HepG2 (cell line): ENCODE measurements at places on chromosomes 5 and 9.

- peak; percentile 89 for DNase-seq
Observed at GRCh38 chr9:94867281-94867841, 140.9 kb downstream of the AOPEP start.

DNA sequence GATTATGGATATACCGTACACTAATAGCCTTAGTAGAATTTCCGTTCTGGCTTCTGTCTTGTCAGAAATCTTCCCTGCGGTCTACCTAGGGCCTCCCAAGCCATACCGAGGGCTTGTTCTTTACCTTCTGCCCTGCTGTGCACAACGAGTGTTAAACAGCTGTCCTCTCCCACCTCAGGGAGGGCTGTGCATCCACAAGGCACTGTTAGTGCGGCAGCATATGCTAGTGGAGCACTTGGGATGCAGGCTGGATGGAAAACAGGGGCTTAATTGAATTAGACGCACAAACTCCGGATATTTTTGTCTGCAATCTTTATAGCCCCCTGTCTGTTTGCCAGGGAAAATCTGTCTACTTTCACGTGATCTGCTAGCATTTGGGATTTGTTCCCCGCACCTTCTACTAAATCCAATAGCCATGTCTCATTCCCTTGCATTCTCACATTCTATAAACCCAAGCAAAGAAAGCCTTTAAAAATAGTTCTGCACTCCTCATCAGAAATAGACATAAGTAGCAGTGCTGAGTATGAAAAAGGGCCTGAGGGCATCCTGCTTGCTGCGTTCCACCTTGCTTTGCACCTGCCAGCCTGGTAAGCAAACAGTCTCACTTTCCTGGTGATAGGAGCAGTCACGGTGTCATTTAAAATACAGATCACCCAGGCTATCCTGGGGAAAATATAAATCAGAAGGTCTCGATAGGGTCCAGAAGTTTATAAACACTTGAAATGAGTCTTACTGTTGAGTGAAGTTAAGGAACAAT, 382.6 kb downstream of the RASEF start:
- DNase-seq: no peak

GRCh38 chr9:133420392-133420827, 1.8 kb upstream of the ADAMTS13 start:
- no peak for DNase-seq

DNA sequence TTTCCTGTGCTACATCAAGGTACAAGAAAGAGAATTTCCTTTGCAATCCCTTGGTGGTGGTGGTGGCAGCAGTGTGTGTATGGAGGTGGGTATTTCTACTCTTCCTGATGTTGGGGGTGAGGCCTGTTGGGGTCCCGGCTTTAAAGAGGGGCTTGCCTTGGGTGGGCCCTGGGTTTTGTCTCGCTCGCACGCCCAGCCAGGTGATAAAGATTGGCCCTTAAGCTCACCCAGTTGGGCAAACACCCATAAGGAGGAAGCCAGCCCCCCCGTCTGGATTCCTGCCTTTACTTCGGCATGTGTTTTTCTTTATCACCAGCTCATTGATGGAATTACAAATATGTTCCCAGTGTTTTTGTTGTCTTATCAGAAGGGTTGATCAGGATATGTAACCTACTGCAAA, 16.0 kb upstream of the SARDH start:
- no peak for DNase-seq

DNA sequence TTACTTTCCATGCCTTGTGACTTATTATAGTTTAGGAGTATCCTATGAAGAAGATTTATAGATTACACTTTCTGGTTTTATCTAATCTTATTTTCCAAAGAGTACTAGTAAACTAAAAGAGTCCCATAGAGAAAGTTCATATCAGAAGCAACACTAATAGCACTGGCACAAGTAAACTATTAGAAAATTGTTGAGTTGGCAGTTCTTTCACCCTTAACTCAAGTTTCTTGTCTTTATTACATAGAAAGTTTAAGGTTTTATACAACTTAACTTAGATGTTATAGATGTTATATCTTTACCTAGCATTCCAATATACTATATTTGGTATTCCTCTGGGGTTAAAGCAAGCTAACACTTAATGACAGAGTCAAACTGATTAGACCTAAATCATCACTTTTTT, 437.8 kb upstream of the ARRDC3 start:
- DNase-seq: no peak

DNA sequence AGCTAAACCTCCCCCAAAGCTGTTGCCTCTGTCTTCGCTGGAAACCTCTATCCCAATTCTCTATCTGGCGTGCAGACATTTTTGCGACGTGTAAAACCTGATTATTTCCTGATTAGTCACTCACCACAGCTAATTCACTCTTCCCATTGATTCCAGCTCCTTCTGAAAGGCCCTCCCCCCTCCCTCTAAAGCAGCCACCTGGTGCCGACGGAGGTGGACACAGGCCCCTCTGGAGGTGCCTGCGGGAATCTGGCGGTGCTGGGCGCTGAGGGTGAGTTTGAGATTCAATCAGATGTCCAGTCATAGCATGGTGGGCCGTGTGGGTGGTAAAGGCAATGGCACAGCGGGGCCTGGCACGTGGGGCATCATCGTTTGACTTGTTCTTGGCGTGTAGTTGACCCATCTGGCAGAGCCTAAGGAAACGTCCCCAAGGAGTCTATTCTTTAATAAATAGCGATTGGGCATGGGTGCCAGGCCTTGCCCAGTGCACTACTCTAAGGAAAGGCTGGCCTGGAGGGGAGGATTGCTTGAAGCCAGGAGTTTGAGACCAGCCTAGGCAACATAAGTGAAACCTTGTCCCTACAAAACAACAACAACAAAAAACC, 271.1 kb upstream of the MVB12B start:
- DNase-seq: no peak

DNA sequence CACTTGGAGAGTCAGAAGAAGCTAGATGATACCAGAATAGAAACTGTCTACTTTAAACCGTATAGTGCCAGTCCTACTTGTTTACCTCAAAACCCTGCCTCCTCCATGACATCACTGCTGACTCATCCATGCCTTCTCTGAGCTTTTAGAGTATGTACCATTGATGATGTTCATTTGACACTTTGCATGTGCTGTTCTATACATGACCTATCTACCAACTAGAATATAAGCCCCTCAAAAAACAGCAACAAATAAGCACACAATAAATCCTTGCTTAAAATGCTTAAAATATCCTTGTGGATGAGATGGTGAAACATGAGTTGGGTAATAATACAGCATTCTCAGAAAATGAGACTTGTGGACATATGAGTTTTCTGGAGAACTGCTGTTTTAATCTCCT, 2.6 kb downstream of the CTNNAL1 start:
- peak; percentile 60 for DNase-seq

- no peak for DNase-seq
Observed at GRCh38 chr9:134390537-134390936, 64.3 kb downstream of the RXRA start.

GRCh38 chr9:134329576-134329855, 3.3 kb downstream of the RXRA start:
- no peak for DNase-seq

GRCh38 chr9:134743853-134744252, 102.2 kb downstream of the COL5A1 start:
- DNase-seq: no peak

- DNase-seq: no peak
Observed at GRCh38 chr5:73363911-73364730, 84.5 kb downstream of the FOXD1 start.
